Activated CD4-positive, alpha-beta T cell treated with anti-CD3 and anti-CD28 coated beads, Interleukin-2, amount 10 ng/mL, durations not matched to agents 7 days and 5 days (primary cell): ENCODE measurements at places on chromosomes 1 and 21. TPM values are rescaled to one million over a fixed set of nuclear protein-coding genes. Genes with fewer than 3 reads are reported as not detected.

DNA sequence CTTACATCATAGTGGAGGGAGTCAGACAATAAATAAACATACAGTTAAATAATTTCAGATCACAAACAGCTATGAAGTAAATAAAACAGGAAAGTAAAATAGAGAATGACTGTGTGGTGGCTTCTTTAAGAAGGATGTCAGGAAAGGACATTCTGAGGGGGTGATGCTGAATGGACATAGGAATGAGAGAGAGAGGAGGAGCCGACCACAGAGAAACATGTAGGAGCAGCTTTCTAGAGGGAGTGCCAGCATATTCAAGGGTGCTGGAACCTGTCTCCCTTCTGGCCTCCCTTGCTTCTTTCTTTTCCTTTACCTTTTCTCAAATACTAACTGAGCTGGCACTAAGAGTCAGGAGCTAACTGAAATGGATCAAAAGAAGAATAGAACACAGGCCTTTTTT is 20.5 kb upstream of the BCL10 start:
- no peaks in the 10 kb centered on the region for H3K36me3 ChIP-seq
- H3K4me3 ChIP-seq: no peak overlapping the region
- DNase-seq: no peak
- H3K27ac ChIP-seq: peak overlapping the region; percentile 3
- H3K4me1 ChIP-seq: peaks cover 16% of the 10 kb centered on the region

GRCh38 chr1:99852648-99853047 is 2.5 kb downstream of the AGL start:
- no peak overlapping the region for H3K27ac ChIP-seq
- no peaks in the 10 kb centered on the region for H3K27me3 ChIP-seq
- H3K36me3 ChIP-seq: peaks cover 20% of the 10 kb centered on the region
- H3K4me1 ChIP-seq: peaks cover 36% of the 10 kb centered on the region

S100A8 gene
- not detected for total RNA-seq

DNA sequence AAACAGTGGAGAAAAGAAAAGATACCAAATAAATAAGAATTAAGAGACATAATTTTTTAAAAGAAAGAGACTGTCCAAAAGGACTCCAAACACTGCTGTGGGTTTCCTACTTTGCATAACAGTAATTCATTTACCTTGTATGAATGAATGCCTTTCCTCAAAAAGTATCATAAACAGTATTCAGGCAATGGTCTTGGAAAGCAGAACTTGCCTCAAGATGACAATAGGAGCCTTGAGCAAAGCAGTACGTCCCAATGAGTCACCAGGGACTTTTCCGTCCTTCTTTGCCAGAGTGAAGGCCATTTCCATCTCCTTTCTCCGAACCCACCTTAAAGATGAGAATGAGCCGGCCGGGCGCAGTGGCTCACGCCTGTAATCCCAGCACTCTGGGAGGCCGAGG is 186.4 kb downstream of the ZBTB18 start:
- H3K36me3 ChIP-seq: no peaks in the 10 kb centered on the region
- H3K4me3 ChIP-seq: no peak overlapping the region
- no peaks in the 10 kb centered on the region for H3K27me3 ChIP-seq
- peaks cover 18% of the 10 kb centered on the region for H3K4me1 ChIP-seq
- no peak overlapping the region for H3K27ac ChIP-seq

RIPK4 gene
- total RNA-seq: 0.07 TPM

APCS gene
- total RNA-seq: not detected

- H3K4me1 ChIP-seq: no peaks in the 10 kb centered on the region
- H3K36me3 ChIP-seq: peaks cover 77% of the 10 kb centered on the region
- no peak overlapping the region for H3K4me3 ChIP-seq
- no peaks in the 10 kb centered on the region for H3K27me3 ChIP-seq
- H3K27ac ChIP-seq: no peak overlapping the region
- no peak for DNase-seq
Measured at GRCh38 chr1:214658785-214659184, 55.8 kb downstream of the CENPF start.

MAP3K7CL gene
- 5.0 TPM for total RNA-seq

DNA sequence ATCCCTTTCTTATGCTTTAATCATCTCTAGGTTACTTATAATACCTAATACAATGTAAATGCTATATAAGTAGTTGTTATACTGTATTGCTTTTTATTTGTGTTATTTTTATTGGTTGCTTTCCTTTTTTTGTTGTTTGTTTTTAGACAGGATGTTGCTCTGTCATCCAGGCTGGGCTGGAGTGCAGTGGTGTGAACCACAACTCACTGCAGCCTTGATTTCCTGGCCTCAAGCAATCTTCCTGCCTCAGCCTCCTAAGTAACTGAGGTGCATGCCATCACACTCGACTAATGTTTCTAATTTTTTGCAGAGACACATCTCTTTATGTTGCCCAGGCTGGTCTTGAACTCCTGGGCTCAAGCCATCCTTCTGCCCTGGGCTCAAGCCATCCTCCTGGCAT is 26.9 kb downstream of the KRTAP19-8 start:
- peaks cover 4% of the 10 kb centered on the region for H3K27me3 ChIP-seq
- DNase-seq: peak; percentile 50
- H3K27ac ChIP-seq: peak overlapping the region; percentile 77

LEMD1 gene
- 0.52 TPM for total RNA-seq

CACNA1S gene
- not detected for total RNA-seq

DNA sequence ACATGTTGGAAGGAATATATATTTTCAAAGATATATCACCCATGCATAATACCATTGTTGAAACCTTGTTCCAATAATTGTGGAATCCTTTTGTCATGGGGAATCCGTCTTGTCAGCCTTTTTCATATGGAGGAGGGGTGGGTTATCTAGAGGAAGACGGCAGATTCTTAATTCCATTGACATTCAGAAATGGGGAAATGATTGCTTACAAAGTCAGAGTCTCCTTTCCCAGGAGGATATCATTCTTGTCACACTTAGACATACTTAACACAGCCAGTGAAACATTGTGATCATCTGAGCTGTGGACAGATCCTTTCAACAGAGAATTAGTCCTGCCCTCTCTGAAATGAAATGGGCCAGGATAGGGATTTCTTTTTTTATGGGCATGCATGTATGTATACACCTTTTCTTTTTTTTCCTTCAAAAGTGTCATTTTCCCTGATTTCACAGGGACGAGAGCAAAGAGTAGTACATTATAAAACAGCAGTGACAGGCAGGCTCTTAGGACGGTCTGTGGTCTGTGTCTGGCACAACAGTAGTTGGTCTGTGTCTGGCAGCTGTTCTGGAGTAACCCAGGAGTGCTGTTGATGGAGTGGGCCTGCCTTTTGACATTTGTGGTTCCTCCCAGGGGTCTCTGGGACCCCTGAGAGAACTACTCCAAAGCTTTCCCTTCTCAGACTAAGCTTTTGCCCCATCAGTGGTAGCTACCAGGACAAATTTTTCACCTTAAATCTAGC is 50.1 kb downstream of the VPS13D start:
- no peak for DNase-seq
- no peak overlapping the region for H3K4me3 ChIP-seq
- H3K27ac ChIP-seq: no peak overlapping the region
- no peaks in the 10 kb centered on the region for H3K27me3 ChIP-seq
- H3K36me3 ChIP-seq: peaks cover 58% of the 10 kb centered on the region

GRCh38 chr1:243977094-243977493 is 74.0 kb upstream of the ZBTB18 start:
- no peaks in the 10 kb centered on the region for H3K27me3 ChIP-seq
- no peak overlapping the region for H3K27ac ChIP-seq
- no peaks in the 10 kb centered on the region for H3K36me3 ChIP-seq
- H3K4me3 ChIP-seq: no peak overlapping the region
- no peaks in the 10 kb centered on the region for H3K4me1 ChIP-seq
- no peak for DNase-seq

CELA3B gene
- total RNA-seq: not detected

GRCh38 chr1:54064299-54064698 is 10.9 kb downstream of the TCEANC2 start:
- H3K27me3 ChIP-seq: no peaks in the 10 kb centered on the region
- no peak overlapping the region for H3K4me3 ChIP-seq
- no peaks in the 10 kb centered on the region for H3K4me1 ChIP-seq
- no peak overlapping the region for H3K27ac ChIP-seq
- no peak for DNase-seq

DNA sequence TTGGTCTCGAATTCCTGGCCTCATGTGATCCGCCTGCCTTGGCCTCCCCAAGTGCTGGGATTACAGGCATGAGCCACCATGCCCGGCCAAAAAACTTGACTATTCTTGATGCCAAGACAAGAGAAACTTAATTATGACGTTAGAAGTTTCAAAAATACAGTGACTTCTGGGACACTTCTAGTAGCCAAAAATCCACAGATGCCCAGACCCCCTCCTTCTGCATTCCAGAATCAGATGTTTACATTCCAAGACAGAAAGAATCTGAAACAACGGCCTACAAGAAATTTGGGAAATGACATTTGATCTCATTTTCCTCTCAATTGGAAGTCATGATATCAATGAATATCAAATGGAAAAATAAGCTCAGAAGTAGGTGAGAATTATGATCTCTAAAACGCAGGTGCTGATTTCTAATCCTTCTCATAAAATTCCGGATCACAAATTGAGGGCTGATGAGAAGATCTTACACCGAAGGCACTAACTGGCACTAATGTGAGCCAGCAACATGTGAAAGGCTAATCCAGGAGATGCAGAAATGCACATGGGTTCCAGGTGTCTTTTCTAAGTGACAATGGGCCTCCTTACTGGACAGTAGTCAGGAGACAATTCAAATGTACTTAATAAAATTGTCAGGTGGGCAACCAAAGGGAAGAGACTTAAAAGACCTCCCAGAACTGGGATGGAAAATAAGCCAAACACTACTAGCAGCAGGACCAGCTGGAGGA is 5.5 kb downstream of the RAB29 start:
- H3K27ac ChIP-seq: no peak overlapping the region
- no peak overlapping the region for H3K4me3 ChIP-seq
- peaks cover 53% of the 10 kb centered on the region for H3K4me1 ChIP-seq
- no peaks in the 10 kb centered on the region for H3K27me3 ChIP-seq

GRCh38 chr1:2229911-2230731 is 2.0 kb downstream of the SKI start:
- peaks cover 32% of the 10 kb centered on the region for H3K36me3 ChIP-seq
- peaks cover 42% of the 10 kb centered on the region for H3K4me1 ChIP-seq
- peak overlapping the region; percentile 96 for H3K27ac ChIP-seq
- H3K27me3 ChIP-seq: peaks cover 3% of the 10 kb centered on the region
- peak overlapping the region; percentile 90 for H3K4me3 ChIP-seq
- peak; percentile 23 for DNase-seq

- no peak overlapping the region for H3K4me3 ChIP-seq
- peaks cover 60% of the 10 kb centered on the region for H3K27me3 ChIP-seq
- no peaks in the 10 kb centered on the region for H3K36me3 ChIP-seq
- DNase-seq: no peak
- H3K27ac ChIP-seq: no peak overlapping the region
Measured at GRCh38 chr1:119655154-119655553, 7.1 kb upstream of the ZNF697 start.

GRCh38 chr1:3778590-3779264 is 6.2 kb downstream of the SMIM1 start:
- H3K4me1 ChIP-seq: peaks cover 2% of the 10 kb centered on the region
- DNase-seq: no peak
- H3K27me3 ChIP-seq: no peaks in the 10 kb centered on the region
- peaks cover 27% of the 10 kb centered on the region for H3K36me3 ChIP-seq
- H3K4me3 ChIP-seq: no peak overlapping the region

GRCh38 chr1:2381741-2382620 is 9.4 kb downstream of the MORN1 start:
- no peaks in the 10 kb centered on the region for H3K27me3 ChIP-seq
- peak overlapping the region; percentile 54 for H3K27ac ChIP-seq
- DNase-seq: peak; percentile 78
- H3K4me3 ChIP-seq: no peak overlapping the region
- no peaks in the 10 kb centered on the region for H3K36me3 ChIP-seq

GRCh38 chr1:145958734-145959133 is 917 bp upstream of the LIX1L start:
- H3K27me3 ChIP-seq: peaks cover 4% of the 10 kb centered on the region
- peaks cover 2% of the 10 kb centered on the region for H3K36me3 ChIP-seq
- no peak for DNase-seq
- no peak overlapping the region for H3K4me3 ChIP-seq
- H3K27ac ChIP-seq: no peak overlapping the region

DNA sequence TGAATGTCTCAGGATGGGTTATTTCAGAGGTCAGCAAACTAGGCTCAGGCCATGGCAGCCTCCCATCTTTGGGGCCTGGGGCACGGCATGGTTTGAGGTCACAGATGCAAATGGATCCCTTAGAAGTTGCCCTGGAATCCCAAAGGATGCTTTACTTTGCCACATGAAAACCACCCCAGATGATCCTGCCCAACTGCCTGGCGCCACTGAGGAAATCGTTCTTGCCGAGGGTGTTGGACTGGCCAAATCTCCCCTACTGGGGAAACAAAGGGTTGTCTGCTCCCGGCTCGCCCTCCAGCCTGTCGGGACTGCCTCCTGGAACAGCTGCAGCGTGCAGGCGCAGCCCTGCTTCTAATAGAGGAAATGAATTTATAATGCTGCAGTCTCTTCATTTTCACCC is 173.0 kb upstream of the LMO4 start:
- DNase-seq: no peak
- H3K27ac ChIP-seq: no peak overlapping the region
- H3K36me3 ChIP-seq: no peaks in the 10 kb centered on the region
- peaks cover 25% of the 10 kb centered on the region for H3K27me3 ChIP-seq

HMGCS2 gene
- not detected for total RNA-seq

ZNF124 gene
- 23.6 TPM for total RNA-seq

GRCh38 chr1:10694633-10695627 is 101.5 kb downstream of the CASZ1 start:
- H3K27me3 ChIP-seq: peaks cover 12% of the 10 kb centered on the region
- peak overlapping the region; percentile 75 for H3K4me3 ChIP-seq
- peak; percentile 74 for DNase-seq
- H3K27ac ChIP-seq: peak overlapping the region; percentile 75
- no peaks in the 10 kb centered on the region for H3K36me3 ChIP-seq
- H3K4me1 ChIP-seq: peaks cover 25% of the 10 kb centered on the region
